Left renal pelvis (tissue), 4 donors: ENCODE measurements at places on chromosomes 4 and X.

DNA sequence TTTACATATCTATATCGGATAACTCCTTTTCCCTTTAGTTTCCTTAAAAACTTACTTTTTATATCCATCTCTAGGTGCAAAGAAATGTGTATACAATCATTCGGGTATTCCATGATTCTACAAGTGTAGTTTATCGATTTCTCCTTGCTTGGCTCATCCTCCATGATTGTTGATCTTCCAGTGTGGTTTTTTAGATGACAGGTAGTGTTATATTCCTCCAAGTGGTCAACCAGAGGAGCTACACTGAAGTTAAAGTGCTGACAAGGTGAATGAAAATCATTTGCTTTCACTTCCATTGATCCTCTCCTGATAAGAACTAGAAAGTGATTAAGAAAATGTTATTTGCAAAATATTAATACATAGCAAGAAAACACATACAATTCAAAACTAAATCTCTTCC is 38.5 kb downstream of the TMEM156 start:
- no peak for DNase-seq

- DNase-seq, result no peak
These were observed 2440.0 kb downstream of the PCDH7 start for GRCh38 chr4:33160126-33160525.

GRCh38 chr4:101784957-101785356 is 5.6 kb upstream of the BANK1 start:
- no peak for DNase-seq

DNA sequence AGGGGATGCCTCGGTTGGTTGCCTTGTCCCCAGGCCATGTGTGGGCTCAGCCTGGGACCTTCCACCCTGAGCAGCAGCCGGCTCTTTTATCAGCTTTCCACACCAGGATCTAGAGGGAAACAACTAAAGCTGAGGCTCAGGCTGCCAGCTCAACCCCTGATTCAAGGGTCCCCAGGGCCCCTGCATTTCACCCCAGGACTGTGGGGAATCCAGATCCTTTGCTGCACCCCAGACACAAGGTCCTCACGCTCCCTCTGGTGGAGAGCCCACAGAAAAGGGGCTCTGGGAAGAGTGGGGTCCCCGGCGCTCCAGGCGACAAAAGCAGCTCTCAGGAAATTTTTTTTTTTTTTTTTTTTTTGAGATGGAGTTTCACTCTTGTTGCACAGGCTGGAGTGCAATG is 64.3 kb downstream of the ZFYVE28 start:
- DNase-seq, result no peak

- DNase-seq, result no peak
These were observed 113.2 kb downstream of the SPCS3 start for GRCh38 chr4:176432811-176433540.

DNA sequence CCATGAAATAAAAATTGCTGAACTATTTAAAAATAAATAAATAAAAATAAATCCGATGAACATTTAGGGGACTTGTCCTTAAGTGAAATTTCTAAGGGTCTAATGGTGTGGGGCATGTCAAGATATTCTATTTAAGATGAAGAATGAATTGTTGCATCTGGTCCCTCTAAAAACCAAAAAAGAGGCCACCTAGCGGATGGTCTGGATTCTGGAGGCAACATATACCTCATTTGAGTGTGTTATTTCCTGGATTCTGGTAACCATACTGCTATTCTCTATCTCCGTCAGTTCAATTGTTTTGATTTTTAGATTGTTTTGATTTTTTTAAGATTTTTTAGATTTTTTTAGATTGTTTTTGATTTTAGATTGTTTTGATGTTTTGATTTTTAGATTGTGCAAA is 28.3 kb downstream of the AGTR2 start:
- DNase-seq, result no peak

DNA sequence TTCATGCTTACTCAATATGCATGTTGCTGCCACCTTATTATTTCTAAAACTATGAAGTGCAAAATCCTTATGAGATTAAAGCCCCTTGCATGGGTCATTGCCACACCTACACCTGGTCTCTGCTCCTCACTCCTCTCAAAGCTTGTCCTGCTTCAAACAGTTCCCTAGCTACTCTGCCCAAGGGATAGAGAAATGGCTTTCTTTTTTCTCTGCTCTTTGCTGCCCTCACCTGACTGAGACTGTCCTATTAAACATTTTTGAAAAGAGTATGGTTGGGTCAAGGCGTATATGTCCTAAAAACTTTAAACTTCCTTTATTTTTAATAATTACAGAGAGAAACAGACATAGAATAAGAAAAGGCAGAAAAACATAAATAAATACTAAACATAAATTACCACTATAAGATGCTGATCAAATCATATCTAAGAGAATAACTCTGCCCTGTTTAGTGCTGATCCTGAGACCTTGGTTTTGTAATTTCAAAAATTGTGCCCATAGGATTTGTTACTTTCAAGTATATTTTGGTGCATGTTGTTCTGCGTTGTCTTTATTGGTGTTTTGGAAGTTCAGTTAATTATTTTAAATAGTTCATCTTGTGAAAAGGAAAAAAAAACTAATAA is 704.9 kb upstream of the PABPC4L start:
- DNase-seq, result peak; percentile 14

GRCh38 chrX:144730471-144730870 is 516.8 kb upstream of the SPANXN1 start:
- no peak for DNase-seq

GRCh38 chr4:155143512-155143911 is 64.9 kb upstream of the NPY2R start:
- DNase-seq, result no peak

DNA sequence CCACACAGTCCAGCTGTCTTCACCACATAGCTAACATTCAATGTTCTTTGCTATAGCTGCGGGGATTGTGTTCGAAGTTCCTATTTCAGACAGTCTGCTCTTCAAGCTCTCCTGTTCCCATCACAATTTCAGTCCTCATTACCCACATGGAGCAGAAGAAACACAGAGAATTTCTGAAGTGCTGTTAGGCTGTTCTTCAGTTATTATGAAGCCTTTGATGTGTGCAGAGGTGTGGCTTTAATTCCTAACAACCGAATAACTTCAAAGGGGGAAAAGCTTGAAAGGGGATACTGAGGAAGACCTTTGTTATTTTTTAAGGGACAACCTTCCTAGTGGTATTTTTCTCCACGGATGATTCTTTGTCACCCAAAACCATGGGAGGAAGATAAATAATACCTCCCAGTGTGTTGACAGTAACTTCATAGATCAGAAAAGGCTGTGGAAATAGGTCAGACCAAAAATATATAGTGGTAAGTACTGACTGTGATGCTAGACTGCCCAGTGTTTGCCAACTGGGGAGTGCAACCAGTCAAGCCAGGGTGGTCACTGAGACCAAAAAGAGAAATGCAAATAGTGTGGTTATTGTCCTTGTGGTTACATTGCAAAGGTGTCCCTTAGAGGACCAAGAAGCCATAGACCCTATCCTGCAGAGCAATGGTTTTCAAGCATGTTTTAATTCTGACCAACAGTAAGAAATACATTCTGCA is 52.1 kb downstream of the PRKG2 start:
- no peak for DNase-seq

DNA sequence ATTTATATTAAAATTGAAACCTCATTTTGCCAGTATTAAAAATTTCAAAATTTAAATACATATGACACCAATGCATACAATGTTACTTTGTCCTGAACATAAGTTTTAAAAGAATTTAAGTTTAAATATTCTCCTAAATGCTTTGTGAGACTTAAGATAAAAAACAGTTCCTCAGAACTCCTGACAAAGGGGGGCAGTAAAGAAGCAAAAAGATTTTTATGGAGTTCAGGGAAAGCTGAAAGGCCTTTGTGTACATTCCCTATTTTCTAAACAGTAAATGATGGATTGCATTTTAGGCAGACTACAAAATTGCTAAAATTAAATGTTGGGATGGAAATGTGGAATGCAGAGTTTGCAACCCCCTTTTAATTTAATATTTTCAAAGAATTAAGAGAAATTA is 81.7 kb downstream of the SNCA start:
- DNase-seq, result no peak

- DNase-seq, result no peak
These were observed 10.1 kb downstream of the SHOX start for GRCh38 chrX:640641-641040.

GRCh38 chr4:18850867-18851266 is 829.3 kb upstream of the LCORL start:
- no peak for DNase-seq

- no peak for DNase-seq
These were observed 236.0 kb downstream of the ANK2 start for GRCh38 chr4:113285501-113285900.

DNA sequence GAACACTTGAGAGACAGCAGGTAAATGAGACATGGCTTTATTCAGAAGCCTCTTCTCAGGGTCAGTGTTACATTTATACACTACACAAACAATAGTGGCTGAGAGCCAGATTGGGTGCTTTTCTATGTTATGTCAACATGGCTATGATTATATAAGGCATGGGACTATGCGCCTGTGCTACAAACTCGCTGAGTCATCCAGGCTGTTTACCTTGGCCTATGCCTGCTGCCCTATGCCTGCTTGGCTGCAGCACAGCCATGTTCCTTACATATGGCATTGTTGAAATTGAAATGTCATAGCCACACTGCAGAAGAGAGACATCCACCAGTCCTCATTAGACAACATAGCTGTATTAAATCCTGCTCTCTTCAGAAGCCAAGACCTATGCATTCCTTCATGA is 236.3 kb upstream of the NWD2 start:
- DNase-seq, result no peak

DNA sequence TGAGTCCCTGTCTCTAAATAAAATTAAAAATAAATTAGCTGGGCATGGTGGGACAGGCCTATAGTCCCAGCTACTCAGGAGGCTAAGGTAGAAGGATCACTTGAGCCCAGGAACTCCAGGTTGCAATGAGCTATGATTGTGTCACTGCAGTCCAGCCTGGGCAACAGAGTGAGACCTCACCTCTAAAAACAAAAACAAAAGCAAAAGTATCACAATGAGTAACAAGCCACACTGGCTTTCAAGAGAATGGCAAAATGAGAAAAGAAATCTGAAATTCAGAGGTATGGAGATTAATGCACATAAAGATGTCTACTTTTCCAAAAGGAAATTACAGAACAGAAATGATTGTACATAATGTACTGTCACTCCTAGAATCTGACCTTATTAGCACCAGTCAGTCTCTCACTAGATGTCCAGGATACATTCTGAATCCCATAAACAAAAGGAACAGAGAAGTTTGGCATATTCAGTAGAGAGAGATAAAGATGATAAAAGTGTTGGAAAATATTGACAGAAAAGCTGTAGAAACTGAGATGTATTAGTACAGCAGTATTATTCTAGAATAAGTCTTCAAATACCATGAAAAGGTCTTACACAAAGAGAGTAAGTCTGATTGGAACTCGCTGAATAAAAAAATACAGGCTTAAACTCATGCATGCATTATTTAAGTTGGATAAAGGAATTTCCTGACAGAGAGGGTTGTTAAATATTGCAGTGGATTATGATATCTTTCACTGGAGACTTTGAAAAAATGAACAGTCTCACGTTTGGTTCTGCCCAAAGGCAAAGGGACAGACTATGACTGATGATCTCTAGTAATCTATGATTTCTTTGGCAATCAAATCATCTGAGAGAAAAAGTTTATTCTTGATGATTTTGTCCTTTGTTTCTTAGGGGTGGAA is 102.5 kb downstream of the SH3RF1 start:
- no peak for DNase-seq

DNA sequence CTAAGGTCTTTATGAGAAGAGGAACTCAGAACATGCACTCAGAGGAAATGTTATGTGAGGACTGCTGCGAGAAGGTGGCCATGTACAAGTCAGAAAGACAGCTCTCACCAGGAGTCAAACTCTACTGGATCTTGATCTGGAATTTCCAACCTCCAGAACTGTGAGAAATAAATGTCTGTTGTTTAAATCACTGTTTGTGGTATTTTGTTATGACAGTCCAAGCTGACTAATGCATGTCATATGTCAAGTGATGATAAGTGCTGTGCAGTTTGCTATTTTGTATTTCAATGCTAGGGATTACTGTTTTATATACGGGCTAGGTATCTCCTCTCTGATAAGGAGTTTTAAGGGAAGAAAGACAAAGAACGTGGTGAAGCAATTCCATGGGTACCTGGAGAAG is 162.3 kb downstream of the CPEB2 start:
- DNase-seq, result no peak
